Jurkat, Clone E6-1 (cell line): ENCODE measurements at places on chromosomes 1 and 21.
A peak's percentile ranks its signal among the peaks of the same experiment; 100 is the strongest.

DNA sequence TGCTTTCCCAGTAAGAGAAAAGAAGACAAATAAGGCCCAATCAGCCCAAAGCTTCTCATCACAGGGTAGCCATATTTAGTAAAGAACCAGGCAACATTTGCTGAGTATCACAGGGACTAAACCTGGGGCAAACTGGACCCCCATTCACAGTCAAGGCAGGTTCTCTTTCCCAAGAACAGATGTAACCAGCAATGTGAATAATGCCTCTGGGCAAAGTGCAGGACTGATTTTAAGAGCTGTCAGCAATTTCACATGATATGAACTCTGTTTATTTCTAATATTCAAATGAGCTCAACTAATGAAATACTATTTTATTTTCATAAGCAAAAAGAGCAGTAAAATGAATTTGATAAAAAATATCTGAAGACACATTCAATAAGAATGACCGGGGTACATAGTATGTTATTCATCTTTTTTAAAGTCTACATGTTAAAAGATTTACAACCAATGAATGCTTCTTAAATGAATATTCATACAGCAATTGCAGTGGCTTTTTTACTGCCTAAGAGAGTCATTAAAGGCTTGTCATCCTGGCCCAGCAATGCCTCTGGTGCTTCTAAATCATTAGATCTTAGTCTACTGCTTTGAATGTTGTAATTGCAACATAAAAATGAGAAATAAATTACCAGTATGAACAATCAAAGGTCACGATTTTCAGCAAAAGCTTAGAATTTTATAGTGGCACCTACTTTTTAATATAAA lies 308.8 kb downstream of the SMYD3 start:
- no peak for DNase-seq

DNA sequence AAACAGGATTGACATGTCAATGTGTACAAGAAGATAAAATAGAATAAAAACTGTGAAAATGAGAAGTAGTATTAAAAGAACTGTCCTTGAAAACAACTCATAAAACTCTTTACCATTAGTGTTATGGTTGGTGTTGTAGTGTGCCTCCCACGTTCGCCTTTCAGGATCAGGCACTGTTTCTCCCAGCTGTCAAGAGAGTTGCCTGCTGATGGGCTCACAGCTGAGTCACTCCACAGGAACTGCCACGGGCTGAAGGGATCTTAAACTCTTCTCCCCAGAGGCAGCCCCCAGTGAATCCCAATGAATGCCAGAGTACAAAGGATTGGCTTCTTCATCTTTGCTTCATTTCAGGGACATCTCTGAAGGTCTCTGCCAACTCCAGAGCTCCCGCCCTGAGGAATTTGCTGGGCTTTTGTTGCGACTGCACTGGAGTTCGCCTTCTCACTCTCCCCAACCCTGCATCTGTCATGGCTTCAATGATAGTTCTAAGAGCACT lies 119.6 kb downstream of the ADGRL2 start:
- DNase-seq: no peak

- DNase-seq: no peak
These were observed 20.7 kb upstream of the POFUT2 start for GRCh38 chr21:45308194-45309068.

DNA sequence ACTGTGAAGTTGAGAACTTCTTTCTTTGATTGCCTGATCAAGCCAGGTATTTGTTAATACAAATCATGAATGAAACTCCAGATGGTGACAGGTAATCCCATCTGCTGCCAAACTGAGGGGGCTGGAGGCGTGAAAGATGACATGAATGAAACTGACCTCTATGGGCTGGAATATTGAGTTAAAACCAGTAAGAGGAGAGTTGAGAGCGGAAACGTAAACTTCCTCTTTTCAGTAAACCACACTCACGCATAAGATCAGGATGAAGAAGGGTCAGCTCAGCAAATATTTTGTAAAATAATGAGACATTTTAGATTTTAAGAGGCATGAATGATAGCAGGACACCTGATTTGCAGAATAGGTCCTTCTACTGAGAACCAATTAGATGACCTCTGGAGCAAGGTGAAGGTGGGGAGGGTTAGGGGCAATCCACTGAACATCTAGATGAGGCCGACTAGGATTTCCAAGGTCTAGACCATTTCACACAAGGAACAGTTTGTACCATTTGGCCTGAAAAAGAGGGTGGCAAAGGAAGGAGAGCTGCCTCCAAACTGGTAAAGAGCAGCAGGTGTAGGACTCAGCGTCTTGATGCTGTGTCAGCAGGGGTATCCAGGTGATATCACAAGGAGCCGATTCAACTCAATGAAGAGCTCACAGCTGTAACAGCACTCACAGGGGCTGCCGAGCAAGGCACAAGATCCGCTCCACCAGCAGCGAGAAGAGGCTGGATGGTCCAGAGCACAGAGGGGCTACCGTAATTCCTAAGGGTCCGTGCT lies 132.6 kb downstream of the NTPCR start:
- DNase-seq: no peak

GRCh38 chr1:151131701-151132334 lies 14.6 kb downstream of the SEMA6C start:
- no peak for DNase-seq

DNA sequence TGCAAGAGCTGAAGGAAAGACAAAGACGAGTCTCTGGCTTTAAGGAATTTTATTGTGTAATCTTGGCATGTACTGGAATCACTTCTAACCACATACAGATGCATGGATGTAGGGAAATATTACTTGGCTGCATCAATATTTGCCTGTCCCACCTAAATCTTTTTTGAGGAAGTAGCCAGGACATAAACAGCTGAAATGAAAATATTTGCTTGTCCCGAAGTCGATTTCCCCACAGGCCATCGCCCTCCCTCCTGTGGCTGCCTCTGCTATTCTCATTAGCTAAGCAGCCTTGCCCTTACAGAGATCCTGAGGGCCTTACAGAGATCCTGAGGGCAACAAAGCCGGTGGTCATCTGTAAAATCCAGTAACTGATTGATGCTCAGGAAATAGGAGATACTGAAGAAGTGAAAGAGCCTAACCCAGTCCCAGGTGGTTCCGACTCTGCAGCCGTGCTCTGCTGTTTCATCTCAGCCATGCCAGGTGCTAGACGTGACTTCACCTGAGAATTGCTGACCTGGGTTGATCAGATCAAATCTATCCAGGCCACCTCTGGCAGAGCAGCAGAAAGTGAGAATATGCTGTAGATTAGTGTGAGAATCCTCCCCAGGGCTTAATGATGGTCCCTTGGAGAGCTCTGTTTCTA lies 25.5 kb downstream of the MAN1C1 start:
- no peak for DNase-seq

- no peak for DNase-seq
These were observed 448.3 kb downstream of the MATN1 start for GRCh38 chr1:30274976-30275621.

DNA sequence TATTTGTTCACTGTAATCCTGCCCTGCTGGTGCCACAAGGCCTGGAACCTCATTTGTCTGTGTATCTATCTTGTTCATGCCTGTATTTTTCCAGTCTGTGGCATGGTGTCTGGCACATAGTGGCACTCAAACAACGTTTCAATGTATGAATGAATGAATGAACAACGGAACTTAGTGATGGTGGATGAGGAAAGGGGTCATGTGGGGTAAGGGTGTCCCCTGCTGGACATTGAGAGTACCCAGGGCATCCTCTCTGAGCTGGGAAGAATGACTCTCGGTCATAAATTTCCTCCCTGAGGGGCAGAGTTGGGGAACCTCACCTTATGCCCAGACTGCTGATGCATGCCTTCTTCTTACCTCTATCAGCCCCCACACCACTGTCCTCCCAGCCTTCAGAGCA lies 18.9 kb upstream of the ZNF683 start:
- DNase-seq: peak; percentile 42
